ENCODE measurements at places on chromosomes 16 and 17.

GRCh38 chr17:43578699-43579565, 32.8 kb upstream of the ETV4 start:
- peak; percentile 23 for DNase-seq

GRCh38 chr17:8894673-8895578, 27.5 kb upstream of the PIK3R6 start:
- DNase-seq: peak; percentile 50

DNA sequence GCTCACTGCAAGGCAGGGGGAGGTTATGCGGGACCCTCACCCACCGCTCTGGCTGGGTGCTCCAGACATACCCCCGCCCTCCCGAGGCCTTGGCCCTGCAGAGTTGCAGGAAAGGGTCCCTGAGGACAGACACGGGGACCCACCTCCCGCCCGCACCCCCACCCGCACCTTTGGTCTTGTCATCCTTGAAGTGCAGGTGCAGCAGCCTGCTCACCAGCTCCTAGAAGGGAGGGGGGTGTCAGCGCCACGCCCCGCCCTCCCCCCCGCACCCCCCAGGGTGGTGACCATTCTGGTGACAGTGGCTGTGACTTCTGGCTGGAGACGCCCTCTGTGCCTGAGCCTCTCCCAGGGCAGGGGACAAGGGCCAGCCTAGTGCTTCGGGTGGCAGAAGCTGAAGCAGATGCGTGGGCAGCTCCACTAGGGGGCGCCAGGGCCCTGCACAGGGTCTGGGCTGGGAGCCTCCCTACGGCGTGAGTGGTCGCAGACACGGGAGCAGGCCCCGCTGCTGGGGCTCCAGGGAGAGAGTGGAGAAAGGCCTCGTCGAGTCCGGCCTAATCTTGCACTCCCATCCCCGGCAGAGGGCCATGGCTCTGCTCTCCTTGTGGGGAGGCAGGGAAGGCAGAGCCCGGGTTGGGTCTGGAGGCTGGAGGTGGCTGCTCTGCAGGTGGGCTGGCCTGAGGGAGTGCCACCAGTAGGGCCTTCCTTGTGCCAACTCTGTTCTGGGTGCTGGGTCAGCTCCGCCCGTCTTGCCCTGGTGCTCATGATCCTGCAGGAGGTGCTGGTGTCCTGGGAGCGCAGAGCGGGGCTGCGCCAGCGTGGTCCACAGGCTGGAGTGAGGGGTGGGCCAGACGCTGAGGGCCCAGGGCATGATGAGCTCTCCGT, 2.7 kb downstream of the CENPX start:
- DNase-seq: peak; percentile 21

- no peak for DNase-seq
These were observed 74.1 kb downstream of the NTN1 start for GRCh38 chr17:9095390-9095789.

DNA sequence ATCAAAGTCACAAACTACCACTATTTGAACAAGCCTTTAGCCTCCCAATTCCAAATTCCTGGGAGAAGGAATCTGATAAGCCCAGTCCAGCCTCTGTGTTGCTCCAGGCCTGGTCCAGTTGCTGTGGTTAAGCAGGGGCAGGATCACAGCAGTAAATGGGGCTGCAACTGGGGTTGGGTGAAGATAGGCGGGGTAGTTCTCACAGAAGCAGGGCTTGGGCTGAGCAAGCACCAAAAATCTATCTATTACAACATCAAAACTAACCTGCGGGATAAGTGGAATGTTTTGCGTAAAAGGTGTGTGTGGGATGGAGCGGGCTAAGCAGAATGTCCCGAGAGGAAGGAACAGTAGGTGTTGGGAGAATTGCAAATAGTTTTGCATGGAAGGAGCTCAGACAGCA, 23.0 kb upstream of the RNF135 start:
- DNase-seq: no peak

- no peak for DNase-seq
These were observed 47.8 kb downstream of the ERN1 start for GRCh38 chr17:64081802-64082799.

Measured in NCI-H1105 treated with DMSO at 0.1 percent for 48 hours (cell line).